A549 (cell line): ENCODE measurements at places on chromosomes 1 and 21. TPM values are rescaled to one million over a fixed set of nuclear protein-coding genes. Genes with fewer than 3 reads are reported as not detected.
A peak's percentile ranks its signal among the peaks of the same experiment; 100 is the strongest.

- no peak for DNase-seq
Observed at GRCh38 chr1:56788588-56788987, 30.6 kb downstream of the FYB2 start.

DNA sequence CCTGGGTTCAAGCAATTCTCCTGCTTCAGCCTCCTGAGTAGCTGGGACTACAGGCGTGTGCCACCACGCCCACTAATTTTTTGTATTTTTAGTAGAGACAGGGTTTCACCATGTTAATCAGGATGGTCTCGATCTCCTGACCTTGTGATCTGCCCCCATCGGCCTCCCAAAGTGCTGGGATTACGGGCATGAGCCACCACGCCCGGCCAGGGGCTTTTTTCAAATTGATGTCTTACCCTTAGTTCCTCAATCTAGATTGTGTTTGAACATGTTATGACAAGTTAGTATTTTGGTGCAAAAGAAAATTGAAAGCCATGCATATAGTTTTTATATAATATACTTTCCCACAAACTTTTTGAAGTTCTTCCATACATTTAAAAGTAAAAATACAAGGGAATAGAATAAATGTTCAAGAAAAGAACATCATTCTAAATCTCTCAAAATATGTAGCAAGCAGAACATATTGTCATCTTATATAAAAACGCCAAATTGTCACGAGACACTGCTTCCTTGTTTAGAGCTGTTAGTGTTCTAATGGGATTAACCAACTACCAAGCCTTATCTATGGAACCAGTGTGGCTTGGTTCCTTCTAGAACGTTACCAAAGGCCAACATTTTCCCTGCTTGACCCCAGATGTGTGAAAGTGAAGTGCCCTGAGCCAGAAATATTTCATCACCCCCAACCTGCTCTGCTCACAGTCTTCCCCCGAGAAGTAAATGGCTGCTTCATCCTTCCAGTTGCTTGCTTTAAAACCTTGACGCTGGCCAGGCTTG lies 9.5 kb upstream of the PLEKHM2 start:
- DNase-seq = no peak

DNA sequence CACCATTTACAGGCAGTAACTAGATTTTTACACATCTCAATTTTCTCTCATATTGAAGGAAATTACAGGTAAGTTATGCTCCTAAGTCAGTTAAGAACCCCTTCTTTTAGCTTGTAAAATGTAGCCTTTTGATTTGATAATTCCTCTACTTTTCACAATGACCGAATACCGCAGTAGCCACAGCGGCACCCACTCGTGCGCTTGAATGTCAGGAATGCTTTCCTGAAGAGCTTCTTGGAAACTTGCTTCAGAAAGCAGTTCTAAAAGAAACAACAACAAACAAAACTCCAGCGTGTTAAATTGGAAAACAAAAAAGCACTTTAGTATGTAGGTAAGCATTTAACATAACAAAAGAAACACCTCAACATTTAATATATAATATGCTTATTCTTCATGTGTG lies 9.9 kb upstream of the DNTTIP2 start:
- DNase-seq = no peak

GRCh38 chr1:159823406-159823805 lies 3.3 kb upstream of the SLAMF8 start:
- no peak for DNase-seq

GRCh38 chr1:110639724-110640386 lies 33.7 kb upstream of the KCNA2 start:
- no peak for DNase-seq

GRCh38 chr1:3064296-3064850 lies 4.6 kb upstream of the PRDM16 start:
- no peak for DNase-seq

DNA sequence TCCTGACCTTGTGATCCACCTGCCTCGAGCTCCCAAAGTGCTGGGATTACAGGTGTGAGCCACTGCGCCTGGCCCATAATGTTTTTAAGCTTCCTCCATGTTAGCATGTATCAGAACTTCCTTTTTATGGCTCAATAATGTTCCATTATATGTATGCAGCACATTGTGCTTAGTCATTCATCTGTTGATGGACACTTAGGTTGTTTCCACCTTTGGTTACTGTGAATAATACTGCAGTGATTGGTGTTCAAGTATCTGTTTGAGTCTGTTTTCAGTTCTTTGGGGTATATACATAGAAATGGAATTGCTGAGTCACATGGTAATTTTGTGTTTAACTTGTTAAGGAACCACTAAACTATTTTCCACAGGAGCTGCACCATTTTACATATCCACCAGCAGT lies 17.7 kb downstream of the CMPK1 start:
- DNase-seq = no peak

DNA sequence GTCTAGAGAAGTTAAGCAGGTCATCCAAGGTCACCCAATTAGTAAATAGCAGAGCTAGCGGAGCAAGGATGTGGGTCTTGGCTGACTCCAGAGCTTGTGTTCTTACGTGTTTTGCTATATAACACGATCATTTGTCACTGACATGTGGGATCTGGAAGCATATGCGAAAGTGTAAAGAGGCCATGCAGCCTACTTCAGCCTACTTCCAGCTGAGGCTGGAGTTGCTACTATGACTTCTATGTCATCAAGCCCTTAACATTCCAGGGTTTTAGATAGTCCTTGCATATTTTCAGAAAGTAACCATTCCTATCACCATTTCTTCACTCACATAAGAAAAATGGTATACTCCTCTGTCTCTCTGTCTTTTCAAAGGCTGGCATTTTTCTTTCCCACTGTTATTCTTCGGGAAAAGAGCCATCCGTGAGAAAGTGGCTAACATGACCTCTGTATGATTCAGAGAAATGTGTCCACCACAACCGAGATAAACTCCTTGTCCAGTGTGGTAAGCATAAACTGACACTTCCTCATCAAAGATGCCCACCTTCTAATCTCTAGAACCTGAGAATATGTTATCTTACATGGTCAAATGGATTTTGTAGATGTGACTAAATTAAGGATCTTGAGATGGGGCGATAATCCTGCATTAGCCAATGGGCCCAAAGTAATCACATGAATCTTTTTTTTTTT lies 24.0 kb upstream of the ABL2 start:
- DNase-seq = no peak

DNA sequence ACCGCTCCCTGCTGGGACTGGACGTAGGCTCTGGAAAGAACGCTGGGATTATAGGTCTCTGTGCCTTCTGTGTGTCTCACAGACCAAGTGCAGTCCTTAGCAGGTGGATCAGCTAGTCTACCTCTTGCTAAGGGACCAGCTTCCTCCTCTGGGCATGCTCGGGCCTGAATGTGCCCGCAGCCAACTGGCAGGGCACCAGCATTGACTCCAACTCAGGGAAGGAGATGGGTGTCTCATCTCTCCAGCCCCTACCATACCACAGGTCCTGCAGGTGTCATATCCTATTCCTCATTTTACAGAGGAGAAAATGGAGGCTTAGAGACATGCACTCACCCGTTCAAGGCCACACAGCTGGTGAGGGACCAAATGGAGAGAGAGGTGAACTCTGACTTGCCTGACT lies 340.2 kb downstream of the PTPRU start:
- no peak for DNase-seq

DNA sequence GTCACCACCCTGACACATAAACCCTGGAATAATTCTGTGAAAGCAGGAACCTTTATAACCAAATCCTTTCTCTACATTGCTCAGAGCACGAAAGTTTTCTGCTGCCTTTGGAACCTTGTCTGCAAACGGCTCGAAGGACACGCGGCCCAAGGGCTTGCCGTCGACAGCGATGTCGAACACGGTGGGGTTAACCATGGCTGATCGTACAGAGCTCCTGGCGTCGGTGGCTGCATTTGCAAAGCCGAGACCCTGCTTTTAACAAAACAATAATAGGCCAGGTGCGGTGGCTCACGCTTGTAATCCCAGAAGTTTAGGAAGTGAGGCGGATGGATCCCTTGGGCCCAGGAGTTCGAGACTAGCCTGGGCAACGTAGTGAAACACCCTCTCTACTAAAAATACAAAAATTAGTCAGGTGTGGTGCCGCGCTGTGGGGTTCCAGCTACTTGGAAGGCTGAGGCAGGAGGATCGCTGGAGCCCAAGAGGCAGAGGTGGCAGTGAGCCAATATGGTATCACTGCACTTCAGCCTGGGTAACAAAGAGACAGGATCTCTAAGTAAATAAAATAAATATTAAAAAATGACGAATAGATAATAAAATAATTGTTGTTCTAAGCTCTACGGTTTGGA lies 2.2 kb upstream of the EIF2B3 start:
- DNase-seq = no peak

DNA sequence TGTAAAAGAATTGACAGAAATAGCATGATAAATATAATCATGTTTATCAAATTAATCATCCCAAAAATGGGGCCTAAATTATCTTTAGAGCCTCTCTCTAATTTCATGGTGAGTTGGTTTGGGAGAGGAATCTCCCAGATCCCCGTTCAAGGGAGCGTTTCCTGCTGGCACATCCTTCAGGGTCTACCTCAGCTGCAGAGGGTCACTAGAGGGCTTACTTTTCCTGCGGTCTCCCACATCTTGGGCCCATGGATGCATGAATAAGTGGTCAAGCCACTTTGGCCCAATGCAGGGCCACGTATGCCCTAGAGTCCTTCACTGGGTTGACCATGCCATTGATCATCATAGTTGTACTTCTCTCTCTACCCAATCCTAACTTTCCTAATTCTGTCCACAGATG lies 164.1 kb downstream of the USP25 start:
- no peak for DNase-seq

DNA sequence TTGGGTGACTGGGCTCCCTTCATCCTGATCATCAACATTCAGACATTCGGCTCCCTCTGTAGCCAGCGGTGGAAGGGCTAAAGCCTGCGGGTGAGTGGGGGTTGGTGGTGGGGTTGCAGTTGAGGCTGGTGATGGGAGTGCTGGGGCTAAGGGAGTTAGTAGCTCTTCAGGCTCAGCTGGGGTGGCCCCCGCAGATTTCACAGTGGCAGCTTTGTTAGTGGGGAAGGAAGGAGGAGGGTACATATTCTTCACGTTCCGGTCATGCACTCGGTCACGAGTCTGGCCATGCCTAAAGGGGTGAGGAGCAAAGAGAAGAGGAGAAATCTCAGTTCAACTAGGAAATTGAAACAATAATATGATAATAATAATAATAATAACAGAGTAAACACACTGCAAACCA lies 6.8 kb downstream of the PSMB4 start:
- no peak for DNase-seq

DNA sequence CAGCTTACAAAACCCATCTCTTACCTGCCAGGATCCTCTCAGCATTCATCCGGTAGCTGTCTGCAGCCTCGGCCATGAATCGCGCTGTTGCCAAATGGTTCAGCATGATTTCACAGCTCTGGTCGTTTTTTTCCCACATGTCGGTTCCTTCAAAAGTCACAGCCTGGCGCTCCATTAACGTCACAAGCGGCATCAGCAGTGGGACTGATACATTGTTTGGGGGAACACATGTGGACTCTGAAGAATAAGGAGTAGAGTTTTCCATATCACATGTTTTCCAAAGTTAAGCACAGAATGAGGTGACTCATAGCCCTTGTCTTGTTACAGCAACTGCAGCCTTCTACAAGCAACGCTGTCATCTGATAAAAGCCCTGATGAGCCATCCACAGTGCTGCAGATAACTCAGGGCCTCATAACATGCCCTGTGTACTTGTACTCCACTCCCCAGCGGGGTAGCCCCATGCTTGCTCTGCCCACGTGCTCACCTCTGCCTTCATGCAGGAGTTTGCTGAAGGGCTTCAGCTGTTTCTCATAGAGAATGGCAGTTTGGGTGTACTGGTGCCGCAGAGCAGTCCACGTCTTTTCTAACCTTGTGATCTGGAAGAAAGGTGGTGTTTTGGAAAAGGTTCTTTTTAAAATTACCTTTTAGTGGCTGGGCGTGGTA lies 114.2 kb downstream of the BCAR3 start:
- peak; percentile 28 for DNase-seq

DNA sequence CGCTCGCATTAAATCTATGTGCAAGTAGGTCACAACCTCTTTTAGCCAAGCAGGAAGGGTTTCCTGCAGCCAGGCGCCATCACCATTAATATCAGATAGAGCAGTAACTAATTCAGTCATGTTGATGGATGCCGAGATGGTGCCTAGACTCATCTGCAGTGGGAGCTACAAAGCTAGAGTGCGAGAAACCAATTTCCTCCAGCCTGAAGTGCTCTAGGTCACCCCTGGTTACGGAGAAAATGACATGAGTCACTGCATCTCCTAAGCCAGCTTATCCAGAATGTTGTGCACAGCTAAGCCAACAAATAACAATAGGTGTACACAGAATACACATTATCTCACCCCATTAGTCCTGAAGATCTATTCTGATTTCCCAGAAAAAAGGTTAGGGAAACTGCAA lies 36.0 kb downstream of the OVAAL start:
- peak; percentile 31 for DNase-seq

DNA sequence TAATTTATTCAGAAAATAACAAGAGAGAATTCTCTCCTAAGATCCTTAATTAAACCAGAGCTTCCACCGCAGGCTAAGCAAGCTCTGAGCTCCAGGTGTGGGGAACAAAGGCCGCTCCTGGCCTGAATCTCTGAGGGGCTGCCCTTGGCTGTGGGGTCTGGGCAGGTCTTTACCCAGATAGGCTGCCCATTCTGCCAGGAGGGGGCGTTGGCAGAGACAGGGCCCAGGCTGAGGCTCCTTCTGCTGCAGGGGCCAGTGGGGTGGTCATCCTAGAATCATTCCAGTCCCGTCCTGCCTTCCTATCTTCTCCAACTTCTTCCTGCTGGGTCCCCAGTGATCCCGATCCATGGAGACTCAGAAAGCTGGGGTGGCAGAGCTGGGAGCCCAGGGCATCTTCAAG lies 82.9 kb upstream of the POU3F1 start:
- DNase-seq = no peak

- DNase-seq = no peak
Observed at GRCh38 chr1:57424231-57425027, 569 bp upstream of the DAB1 start.

DNA sequence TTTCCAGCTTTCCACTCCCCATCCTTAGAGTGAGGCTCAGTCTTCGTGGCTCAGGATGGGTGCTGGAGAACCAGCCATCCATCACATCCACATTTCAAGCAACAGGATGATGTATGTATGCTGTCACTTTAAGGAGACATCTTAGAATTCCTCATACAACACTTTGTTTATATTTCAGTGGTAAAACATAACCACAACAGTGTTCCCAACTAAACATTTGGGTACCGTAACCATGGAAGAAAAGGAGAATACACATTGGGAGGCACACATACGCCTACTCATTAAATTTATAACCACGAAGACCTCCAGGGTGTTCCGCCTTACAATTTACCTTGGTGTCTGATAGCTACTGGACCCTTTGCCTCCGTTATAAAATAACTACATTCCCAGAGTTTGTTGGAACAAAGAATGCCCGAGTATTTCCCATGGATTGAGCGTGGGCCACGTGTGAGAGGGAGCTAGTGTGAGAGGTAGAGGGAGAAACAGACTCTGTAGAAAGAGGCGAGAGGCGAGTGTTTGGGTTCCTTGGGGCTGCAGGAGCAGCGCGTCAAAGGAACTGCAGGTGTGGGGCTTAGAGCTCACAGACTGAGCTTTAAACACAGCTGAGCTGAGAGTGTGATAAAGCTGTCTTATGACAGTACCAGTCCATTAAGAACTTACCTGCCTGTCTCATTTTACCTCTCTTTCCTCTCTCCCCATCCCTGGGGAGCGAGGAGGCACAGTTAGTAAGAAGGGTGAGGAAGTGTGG lies 111.5 kb upstream of the USP24 start:
- DNase-seq = no peak

- DNase-seq = no peak
Observed at GRCh38 chr1:218763538-218763937, 410.1 kb upstream of the LYPLAL1 start.

Gene SERBP1
- 222 to 254 TPM (median 237 TPM) in 3 replicates for polyA plus RNA-seq

Gene CNR2
- polyA plus RNA-seq = not detected in 3 replicates

Gene LCE1D
- not detected in 3 replicates for polyA plus RNA-seq

Gene IQGAP3
- polyA plus RNA-seq = 16.0 to 17.0 TPM (median 17.0 TPM) in 3 replicates

Gene ASAP3
- polyA plus RNA-seq = 3.9 to 4.9 TPM (median 4.0 TPM) in 3 replicates

Gene CORT
- 0.08 to 0.20 TPM (median 0.10 TPM) in 3 replicates for polyA plus RNA-seq
